Activated naive CD4-positive, alpha-beta T cell treated with anti-CD3 and anti-CD28 coated beads, Interleukin-2, amount 10 ng/mL, durations not matched to agents 7 days and 5 days (primary cell): ENCODE measurements at places on chromosomes 4 and X.

DNA sequence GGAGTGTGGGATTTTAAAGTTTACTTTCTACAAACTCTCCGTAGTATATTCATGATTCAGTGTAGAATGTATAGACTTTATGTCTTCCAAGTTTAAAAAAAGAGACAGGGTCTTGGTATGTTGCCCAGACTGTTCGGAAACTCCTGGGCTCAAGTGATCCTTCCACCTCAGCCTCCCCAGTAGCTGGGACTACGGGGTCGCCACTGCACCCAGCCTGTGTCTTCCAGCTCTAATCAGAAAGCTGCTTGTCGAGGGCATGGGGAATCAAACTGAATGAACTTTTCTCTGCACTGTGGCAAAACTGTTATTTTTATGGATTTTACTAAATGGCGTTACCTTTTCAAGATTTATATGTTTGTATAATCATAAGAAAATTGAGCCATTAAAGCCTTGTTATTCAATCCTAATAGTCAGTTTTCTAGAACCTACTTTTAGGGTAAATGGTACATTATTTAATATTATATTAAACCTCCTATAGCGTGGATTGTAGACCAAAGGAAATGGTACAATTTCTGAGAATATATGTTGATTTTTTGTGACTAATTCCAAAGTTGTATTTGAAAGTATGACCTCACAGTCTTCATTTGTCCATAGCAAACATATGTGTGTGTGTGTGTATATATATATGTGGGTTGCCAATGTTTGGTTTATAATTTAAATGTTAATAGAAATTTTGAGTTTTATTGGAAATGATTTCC is 1.1 kb downstream of the BLOC1S4 start:
- no peak for DNase-seq
- peaks cover 14% of the 10 kb centered on the region for H3K36me3 ChIP-seq
- peaks cover 35% of the 10 kb centered on the region for H3K4me1 ChIP-seq
- H3K27ac ChIP-seq, result peak overlapping the region; percentile 89

- H3K36me3 ChIP-seq, result no peaks in the 10 kb centered on the region
- no peaks in the 10 kb centered on the region for H3K4me1 ChIP-seq
- no peak for DNase-seq
- H3K27ac ChIP-seq, result no peak overlapping the region
- peaks cover 8% of the 10 kb centered on the region for H3K27me3 ChIP-seq
Observed at GRCh38 chrX:18348047-18348446, 6.4 kb downstream of the SCML2 start.

DNA sequence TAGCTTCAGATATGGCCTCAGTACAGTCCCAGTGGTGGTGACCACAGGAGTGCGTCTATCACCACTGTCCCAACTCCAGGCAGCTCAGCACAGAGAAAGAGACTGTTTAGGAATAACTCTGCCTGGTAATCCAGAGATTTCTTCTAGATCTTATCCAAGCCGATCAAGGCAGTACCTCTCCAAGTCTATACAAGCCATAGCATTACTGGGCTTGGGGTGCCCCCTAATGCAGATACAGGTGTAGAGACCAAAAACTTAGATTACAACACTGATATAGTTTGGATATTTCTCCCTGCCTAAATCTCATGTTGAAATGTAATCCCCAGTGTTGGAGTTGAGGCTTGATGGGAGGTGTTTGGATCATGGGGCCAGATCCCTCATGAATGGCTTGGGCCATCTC is 100.9 kb downstream of the PTCHD1 start:
- no peak for DNase-seq
- H3K27ac ChIP-seq, result no peak overlapping the region
- no peak overlapping the region for H3K4me3 ChIP-seq

DNA sequence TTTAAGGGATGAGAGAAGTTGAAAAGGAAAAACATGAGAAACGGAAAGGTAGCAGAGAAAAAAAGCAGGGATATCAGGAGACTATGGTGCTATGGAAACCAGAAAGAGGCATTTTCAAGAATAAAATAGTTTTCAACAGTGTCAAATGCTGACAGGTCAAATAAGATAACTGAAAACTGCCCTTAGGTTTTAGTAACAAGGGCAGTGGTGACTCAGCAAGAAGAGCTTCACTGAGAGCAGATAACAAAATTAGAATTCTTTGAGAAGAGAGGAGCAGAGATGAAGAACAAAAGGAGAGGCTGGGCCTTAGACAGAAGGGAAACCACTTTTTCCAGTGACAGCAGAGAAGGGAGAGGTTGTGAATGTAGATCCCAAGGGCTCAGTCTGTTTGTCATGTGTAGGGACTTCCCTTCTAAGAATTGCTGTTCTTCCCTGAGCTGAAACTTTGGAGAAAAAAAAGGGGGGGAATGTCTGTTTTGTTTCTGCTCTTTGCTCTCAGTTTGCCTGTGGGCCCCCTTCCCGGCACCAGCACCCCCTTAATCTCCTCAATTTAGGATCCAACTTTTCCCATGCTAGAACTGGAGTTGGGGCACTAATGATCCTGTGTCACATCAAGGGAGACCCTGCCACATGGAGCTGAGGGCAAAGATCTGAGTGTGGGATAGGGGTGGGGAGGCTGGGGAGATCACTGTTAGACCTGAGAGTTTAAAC is 26.8 kb upstream of the MAGEA10 start:
- no peaks in the 10 kb centered on the region for H3K27me3 ChIP-seq
- no peaks in the 10 kb centered on the region for H3K36me3 ChIP-seq
- no peak overlapping the region for H3K27ac ChIP-seq
- H3K4me1 ChIP-seq, result no peaks in the 10 kb centered on the region

- H3K4me1 ChIP-seq, result no peaks in the 10 kb centered on the region
- H3K4me3 ChIP-seq, result no peak overlapping the region
- no peaks in the 10 kb centered on the region for H3K36me3 ChIP-seq
- no peak for DNase-seq
Observed at GRCh38 chrX:84108584-84108983, 79.4 kb downstream of the RPS6KA6 start.

DNA sequence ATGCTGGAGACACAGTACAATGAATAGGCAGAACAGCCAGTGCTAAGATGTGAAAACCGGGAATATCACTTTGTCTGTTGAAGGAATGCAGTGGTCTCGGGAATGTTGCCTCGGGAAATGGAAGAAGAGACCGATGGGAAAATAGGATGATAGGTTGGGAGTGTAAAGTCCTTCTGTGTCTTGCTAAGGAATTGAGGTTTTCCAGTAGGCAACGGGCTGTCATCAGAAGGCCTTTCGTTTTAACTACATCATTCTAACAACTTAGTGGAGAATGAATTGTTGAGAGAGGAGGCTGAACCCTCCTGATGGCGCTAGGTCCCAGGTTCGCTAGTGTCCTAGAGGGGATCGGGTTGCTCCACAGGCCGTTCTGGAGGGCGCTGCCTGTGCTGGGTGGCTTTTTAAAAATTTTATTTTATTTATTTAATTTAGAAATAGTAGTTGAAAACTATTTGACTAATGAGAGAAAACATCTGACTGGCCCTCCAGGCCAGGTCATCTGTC is 730 bp downstream of the VBP1 start:
- peak overlapping the region; percentile 90 for H3K4me3 ChIP-seq
- peaks cover 22% of the 10 kb centered on the region for H3K4me1 ChIP-seq
- peak overlapping the region; percentile 92 for H3K27ac ChIP-seq
- peak; percentile 20 for DNase-seq
- no peaks in the 10 kb centered on the region for H3K27me3 ChIP-seq

GRCh38 chr4:47664051-47664826 is 173.6 kb downstream of the CORIN start:
- H3K27ac ChIP-seq, result no peak overlapping the region
- DNase-seq, result no peak
- H3K4me1 ChIP-seq, result no peaks in the 10 kb centered on the region
- peaks cover 9% of the 10 kb centered on the region for H3K27me3 ChIP-seq
